CMK (cell line): ENCODE measurements at places on chromosomes 2 and 18.

DNA sequence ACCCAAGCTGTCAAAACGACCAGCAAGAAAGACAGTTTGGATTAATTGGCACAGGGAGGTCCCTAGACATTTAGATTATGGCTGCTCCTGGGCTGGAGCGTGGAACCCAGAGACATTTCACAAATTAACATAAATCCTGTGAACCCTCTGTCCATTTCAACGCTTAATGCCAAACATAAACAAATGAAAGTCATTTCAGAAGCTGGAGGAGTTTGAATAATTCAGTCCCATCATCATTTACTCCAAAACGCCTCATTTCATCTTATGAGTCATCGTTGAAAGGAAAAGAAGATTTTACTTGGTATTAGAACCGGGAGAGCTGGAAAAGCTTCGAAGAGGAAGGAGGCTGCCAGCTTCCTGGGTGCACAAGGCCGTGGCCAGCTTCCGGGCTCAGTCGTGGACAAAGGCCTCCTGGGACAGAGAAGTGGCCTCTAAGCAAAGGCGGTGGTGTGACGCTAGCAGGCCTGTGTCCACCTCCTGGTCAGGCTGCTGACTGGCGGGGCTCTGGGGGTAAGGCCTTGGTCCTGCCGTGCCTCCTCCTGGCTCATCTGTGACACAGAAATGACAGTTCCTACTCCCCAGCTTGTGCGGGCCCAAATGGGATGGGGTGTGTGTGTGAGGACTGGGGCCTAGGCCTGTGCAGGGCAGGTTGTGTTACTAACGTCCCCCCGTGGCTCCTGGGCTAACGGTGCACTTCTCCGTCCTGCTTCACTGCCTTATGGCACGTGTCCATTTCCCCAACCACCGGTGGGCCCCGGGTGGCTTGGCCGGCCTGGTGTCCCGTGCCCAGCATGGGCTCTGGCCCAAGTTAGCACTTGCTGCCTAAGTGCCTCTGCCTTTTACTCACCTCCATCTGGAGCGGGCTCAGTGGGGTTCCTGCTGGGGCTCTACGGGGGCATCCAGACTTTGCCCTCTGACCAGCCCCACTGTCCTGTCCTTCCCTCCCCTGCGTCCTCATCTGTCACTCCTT lies 71.6 kb downstream of the RRM2 start:
- DNase-seq: no peak

DNA sequence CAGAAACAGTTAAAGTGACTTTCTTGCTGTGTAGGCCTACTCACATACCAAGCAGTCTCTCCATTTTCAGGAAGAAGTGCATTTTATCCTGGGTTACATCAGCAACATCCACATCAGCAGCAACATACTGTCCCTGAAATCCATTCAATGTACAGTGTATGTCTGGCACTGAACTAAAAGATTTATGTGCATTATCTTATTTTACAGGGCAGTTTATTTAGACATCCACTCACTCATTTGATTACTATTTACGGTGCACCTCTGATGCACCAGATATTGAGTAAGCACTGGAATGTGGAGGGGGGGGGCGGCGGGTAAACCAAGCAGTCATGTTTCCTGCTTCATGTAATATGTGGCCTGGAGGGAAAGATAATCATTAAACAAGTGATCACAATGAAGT lies 1128.2 kb downstream of the BCL11A start:
- DNase-seq: no peak

DNA sequence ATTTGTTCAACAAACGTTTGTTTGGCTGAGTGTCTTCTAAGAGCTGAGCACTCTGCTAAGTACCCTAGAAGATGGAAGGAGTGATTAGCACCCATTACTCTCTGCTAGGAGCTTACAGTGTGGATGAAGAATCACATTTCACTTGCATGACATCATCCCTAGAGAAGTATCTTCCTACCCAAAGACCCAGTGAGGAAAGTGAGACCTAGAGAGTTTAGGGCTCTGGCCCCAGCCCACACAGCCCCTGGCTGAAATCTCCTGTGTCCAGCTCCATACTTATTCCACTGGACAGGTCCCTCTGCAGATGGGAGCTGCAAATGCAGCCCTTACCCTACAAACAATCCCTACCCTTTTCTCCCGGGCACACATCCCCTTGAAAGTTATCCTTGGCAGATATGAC lies 26.8 kb upstream of the EPAS1 start:
- DNase-seq: no peak

GRCh38 chr2:180625006-180625844 lies 355.2 kb upstream of the UBE2E3 start:
- no peak for DNase-seq

- no peak for DNase-seq
These were observed 67.8 kb downstream of the TMEFF2 start for GRCh38 chr2:192126912-192127311.

DNA sequence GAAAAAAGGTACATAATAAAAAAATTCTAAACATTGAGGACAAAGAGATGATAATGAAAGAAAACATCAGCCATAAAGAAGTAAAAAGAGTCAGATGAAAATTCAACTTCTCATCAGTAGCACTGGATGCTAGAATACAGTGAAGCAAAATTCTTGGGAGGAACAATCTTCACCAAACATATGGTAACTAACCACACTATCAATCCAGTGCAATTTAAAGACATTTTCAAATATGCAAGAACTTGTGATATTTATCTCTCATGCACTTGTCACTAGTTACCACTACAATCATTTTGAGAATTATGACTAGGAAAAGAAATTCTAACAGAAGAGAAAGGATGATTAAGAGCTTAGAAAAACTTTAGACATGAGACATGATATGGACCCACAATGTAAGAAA lies 127.4 kb downstream of the RTTN start:
- DNase-seq: no peak
